ENCODE measurements at places on chromosomes 7 and 10.

DNA sequence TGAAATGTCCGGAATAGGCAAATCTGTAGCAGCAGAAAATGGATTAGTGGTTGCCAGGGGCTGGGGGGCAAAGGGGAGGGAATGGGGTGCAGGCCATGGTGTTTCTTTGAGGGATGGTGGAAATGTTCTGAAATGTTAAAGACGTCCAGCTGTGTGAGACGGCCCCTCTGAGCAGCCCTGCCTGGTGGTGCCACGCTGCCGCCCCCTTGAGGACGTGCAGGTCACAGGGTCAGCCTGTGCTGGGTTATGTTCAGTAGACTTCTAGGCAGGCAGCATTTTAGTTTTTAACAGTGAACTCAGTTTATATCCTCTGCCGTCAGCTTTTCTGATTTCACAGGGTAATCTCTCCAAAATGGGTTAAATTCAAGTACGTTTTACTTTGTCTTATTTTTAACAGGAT lies 9.4 kb downstream of the NUB1 start:
- DNase-seq, result no peak

DNA sequence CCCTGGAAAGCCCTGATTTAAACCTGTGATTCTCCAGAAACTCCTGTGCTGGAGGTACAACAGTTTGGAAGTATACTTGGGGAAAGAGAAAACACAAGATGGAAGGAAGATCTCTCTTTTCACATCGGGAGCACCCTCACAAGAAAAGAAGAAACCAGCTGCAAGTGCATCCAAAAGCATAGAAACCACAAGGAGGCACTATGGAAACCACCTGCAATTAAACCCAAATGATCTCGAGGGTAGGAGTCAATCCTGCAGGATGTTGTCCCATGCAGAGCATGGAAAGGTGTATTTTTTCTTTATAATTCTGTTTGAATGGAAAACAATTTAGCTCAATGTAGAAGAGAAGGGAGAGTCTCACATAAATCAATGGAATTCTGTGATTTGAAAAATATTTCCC lies 210.5 kb downstream of the TWIST1 start:
- DNase-seq, result no peak

DNA sequence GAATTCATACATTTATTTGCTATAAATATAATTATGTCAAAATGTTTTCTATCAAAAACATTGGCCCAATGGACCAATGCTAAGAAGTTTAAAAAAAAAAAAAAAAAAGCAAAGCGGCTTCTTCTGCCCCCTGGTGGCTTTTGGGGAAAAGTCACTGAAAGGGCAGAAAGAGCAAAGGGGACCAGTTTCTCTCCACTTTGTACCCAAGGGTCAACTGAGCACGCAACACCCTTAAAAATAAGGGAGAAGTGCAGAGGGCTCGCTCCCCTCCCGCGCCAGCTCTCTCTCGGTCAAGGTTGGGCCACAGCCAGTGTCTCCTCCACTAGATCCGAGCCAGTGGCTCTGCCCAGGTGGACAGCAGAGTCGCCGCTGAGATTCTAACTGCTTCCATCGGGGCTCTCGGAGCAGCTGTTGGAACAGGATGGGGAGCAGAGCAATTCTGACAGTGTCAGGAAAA lies 136.4 kb upstream of the FGFR2 start:
- no peak for DNase-seq

- DNase-seq, result no peak
Observed at GRCh38 chr10:64430690-64431323, 909.6 kb downstream of the REEP3 start.

GRCh38 chr7:116918704-116919103 lies 34.6 kb upstream of the ST7 start:
- no peak for DNase-seq

GRCh38 chr7:36448781-36449379 lies 59.2 kb downstream of the ANLN start:
- no peak for DNase-seq

DNA sequence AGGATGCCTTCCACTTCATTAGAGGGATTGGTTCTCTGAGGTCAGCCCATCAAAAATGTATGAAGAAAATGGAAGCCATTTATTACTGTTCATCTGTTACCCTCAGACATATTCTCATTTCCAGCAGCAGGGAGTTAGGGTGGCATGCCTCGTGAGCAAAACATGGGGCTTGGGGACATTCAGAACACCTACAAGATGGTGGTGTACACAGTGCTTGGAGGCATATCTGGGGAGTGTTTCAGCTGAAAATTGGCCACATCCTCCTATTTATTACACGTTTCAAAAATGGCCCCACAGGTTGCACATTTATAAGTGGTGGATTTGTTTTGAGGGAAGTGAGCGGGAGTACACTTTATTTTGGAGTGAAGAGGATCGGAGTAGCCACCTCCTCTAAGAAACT lies 93.4 kb downstream of the SPAG6 start:
- no peak for DNase-seq

DNA sequence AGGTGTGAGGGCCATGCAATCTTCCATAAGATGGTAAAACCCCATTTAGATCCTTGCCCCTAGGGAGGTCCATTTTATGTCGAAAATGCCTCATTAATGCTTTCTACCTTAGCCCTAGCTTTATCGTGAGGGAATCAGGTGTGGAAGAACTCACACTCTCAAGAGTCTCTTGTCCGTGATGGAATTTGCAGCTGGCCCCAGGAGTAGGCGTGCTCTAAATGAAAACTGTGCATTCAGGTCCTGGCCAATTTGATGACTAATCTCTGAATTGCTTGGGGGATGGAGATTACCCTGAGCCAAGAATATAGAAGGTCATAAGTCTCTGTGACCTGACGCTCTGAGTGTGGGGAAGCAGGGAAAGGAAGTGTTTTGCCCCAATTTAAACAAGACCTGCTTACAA lies 6.6 kb downstream of the C10orf90 start:
- no peak for DNase-seq

DNA sequence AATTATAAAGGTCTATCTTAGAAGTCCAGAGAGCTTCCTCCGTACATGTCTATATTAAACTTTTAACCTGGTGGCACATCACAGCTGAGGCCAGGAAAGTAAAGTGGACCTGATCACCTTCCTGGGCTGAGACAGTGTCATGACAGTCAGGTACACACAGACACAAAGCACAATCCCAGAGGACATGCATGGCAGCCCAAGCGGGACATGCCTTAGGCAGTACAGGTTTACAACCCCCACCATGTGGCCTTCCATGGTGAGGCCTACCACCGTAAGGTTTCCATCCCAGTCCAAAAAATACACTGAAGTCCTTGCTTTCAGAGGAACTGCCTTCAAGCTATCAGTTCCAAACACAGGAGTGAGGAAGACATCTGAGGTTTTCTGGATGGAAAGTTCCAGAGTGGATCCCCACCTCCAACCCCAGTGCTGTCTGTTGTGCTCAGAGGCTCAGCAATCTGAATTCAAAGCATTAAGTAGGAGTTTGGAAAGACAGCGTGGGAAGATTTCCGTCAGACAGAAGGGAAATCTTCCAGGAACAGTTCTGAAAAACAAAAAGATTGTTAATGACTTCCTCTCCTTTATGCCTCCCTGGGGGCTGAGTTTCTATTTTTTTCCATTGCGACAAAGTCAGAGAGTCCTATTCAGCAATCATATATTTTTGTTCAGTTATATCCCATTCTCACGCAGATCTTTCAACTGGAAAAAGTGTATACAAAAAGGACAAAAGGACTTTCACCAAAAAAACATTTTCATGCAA lies 20.1 kb downstream of the IFIT3 start:
- no peak for DNase-seq

DNA sequence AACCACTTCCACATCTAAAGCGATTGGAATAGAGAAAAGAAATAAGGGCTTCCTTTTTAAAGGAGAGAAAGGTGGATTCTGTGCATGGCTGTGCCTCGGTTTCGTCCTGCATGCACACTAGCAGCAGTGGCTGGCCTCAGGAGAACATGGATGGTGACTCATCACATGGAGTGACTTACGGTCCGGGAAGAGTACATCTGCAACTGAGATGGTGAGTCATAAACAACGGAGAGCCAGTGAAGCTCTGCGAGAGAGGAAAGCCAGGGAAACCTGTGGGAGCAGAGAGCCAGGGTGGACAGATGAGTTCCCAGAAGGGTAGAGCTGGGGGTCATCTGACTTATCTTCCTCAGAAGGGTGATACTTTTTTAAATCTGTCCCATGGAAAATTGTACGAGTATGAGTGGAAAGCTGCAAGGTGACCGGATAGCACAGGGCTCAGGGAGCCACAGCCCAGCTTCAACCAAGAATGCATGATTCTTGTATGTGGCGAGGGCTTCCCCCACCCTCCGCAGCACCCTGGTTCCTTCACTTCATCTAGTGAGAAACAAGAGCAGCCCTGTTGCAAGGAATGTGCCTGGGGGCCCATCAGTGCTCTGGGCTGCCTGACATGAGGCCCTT lies 259.1 kb downstream of the KLF6 start:
- no peak for DNase-seq

- DNase-seq, result no peak
Observed at GRCh38 chr10:24707445-24707844, 16.2 kb downstream of the ARHGAP21 start.

- DNase-seq, result no peak
Observed at GRCh38 chr10:11057994-11058393, 40.3 kb downstream of the CELF2 start.

DNA sequence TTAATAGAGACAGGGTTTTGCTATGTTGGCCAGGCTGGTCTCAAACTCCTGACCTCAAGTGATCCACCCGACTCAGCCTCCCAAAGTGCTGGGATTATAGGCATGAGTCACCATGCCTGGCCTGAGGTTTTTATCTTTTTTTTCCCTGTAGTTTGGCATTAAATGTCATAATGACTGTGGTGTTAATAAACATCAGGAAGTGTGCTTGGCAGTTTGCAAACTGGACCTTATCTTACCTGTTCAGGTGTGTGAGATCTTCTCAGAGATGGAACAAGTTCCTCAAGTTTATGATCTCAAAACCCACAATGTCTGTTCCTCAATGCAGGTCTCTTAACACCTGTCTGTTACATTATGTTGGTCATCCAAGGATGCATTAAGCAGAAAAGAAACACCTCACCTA lies 80.0 kb downstream of the ARID5B start:
- no peak for DNase-seq

DNA sequence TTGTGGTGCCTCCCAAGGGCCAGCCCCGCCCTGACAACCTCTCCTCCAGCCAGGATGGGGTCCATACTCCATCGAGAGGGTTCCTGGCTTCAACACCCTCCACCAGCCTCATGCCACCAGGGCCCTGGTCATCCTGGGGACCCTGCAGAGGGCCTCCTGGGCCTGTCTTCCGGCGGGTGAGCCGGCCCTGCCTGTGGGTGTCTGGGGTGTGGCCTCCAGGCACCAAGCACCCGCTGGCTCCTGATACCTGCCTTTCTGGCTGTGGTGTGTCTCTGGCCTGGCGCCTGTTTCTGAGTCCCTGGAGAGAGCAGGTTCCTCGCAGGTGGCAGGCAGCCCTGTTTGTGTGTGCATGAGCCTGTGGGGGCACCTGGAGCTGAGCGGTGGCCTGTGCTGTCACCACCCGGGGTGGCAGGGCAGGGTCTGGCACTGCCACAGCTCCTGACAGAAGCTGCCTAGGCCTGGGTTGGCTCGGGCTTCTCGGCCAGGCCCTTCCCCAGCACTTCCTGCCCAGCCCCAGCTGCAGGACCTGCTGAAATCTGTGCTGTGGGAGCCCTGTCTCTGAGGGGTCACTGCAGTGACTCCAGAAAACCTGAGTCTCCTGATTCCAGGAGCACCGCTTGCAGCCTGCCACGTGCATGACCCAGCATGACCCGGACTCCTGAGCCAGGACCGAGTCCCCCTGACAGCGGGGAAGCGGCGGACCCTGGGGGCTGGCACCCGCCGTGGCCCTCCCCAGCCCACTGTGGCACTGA lies 18.4 kb downstream of the ADAM8 start:
- DNase-seq, result no peak

DNA sequence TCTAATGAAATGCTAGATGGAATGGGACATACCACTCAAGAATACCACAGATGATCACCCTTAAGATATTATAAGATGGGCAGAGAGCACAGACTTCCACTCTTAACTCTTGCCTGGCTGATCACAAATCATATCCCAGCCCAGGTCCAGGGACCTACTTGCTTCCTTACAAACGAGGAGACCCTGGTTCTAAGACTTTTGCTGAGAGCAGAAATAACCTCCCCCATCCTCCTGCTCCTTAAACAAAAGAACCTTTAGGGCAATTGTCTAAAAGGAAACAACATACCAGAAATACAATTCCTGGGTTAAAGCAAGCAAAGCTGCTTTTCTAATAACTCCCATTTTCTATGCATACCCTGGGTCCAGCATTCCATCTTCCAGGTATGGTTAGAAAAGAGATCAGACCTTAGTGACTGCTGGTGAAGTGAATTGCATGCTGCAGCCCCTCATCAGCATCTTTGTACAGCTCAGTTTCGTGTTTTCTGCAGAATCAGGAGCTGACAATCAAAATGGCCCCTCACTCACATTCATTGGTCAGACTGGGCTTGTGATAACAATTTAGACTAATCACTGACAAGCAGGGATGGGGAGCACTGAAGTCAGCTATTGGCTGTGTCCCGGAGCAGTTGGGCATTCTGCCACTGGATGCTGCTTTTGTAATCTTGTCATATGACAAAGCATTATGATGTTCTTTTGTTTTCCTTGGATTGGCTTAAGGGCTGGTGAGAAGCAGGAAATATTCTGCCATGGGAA lies 14.6 kb downstream of the IFIT3 start:
- DNase-seq, result no peak

DNA sequence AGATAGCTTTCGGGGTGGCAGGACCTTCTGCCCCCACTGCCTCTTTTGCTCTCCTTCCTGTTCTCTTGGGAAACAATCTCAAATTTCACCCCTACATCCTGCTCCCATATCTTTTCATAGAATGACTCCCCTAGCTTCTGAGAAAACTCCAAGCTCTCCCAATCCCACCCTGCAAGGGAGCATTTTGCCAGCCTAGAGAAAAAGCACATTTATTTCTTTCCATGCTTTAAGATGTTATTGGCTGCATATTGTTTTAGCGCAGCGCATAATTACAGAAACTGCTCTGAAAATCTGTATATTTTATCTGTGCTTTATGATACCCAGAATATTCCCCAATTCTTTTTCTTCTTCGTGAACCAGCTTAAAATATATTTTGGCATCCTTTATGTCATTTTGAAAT lies 601.3 kb downstream of the KCNMA1 start:
- no peak for DNase-seq

GRCh38 chr7:99860281-99861127 lies 16.3 kb downstream of the OR2AE1 start:
- DNase-seq, result no peak

GRCh38 chr7:136293841-136294391 lies 316.8 kb upstream of the MTPN start:
- DNase-seq, result no peak

- no peak for DNase-seq
Observed at GRCh38 chr7:130945411-130945811, 211.4 kb upstream of the KLF14 start.

- no peak for DNase-seq
Observed at GRCh38 chr7:29435902-29436301, 127.7 kb upstream of the PRR15 start.

GRCh38 chr7:100866729-100867039 lies 503 bp upstream of the TRIP6 start:
- DNase-seq, result no peak

- no peak for DNase-seq
Observed at GRCh38 chr10:35644050-35644950, 2.2 kb upstream of the FZD8 start.

Data from T-cell (primary cell).